ENCODE measurements at places on chromosomes 1 and 21.

DNA sequence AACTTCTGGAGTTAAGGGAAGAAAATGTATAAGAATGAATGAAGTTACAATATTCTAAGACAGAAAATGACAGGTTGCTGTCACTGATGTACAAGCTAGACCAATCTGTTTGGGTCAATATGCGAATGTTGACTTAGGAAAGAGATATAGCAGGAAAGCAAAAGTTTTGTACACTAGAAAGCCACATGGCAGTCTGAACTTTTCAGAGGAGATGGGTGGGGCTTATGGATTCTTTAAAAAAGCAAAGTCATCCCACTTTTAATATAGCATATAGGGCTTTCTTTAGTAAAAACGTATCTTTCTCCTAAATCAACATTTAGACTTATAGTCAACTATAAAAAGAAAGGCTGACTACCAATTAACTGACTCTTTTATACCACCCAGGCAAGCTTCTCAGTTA, 381.2 kb downstream of the PTPRC start:
- no peak for DNase-seq

- DNase-seq, result no peak
Measured at GRCh38 chr1:106194206-106194605, 862.3 kb upstream of the PRMT6 start.

DNA sequence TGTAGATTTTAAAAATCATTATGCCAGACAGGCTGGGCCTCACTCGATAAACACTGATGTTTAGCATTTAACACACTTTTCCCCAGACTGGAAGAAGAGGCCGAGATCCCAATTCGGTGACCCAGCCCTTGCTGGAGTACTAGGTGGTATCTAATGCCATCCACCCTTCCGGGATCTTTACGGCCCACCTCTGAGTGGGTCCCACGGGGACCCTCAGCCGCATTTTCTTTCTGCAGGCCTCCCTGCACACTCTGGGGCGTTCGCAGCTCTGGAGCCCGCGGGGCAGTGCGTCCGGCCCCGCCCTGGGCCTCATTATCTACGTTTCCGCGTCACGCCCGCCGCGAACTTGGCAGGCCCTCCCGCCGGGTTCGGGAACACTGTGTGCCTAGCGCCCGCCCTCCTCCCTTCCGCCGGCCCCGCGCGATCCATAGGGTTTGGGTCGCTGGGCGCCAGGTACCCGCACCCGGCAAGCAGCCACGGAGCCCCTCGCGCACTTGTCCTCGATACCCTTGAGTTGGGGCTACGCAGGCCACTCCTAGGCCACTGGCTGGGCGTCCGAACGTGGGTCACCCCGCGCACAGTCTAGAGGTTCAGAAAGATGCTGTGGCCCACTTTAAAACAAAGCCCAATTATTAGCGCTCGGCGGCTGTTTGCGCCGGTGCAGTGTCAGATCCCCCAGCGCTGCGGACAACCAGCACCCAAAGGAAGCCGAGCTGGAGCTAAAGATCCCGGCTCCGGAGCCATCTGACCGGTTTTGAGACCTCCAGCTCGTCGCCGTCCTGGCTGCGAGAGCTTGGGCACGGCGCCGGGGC, 950 bp upstream of the EVA1C start:
- DNase-seq, result no peak

DNA sequence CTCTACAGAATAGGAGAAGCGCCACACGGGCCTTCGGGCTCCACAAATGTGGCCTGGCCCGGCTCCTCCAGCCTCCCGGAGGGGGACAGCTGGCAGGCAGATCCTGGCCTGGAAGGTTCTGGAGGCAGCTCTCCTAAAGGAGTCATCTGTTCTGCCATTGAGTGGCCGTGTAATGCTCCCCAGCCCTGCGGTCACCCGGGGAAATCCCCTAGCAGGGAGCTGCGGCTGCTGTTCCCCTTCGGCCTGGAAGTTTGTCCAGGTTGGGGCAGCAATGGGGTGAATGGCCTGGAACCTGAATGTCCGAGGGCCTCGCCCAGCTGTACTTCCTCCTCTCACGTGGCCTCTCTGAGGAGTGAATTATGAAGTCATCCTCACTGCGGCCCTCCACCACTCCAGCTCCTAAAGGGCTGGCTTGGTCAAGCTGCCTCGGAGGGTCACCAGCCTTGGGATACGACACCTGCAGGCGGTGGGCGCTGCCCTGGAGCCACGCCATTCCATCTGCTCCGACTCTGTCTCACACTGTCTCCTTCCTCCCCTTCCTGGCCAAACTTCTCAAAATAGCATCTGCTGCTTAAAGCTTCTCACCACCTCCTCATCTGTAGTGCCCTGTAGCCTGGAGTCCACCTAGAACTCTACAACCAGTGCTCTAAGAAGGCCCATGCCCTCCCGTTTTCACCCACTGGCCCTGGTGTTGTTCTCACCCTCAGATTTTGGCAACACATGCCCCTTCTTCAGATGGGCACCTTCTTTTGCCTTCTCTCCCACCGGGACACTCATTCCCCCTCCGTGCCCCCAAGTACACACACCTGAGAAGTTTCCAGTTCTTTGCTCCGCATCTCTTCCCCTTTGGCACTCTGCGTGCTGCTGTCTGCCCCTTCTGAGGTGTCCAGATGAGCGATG, 54.4 kb upstream of the TMPRSS2 start:
- DNase-seq, result no peak

GRCh38 chr1:47593598-47594285, 155.9 kb downstream of the FOXD2 start:
- DNase-seq, result no peak

DNA sequence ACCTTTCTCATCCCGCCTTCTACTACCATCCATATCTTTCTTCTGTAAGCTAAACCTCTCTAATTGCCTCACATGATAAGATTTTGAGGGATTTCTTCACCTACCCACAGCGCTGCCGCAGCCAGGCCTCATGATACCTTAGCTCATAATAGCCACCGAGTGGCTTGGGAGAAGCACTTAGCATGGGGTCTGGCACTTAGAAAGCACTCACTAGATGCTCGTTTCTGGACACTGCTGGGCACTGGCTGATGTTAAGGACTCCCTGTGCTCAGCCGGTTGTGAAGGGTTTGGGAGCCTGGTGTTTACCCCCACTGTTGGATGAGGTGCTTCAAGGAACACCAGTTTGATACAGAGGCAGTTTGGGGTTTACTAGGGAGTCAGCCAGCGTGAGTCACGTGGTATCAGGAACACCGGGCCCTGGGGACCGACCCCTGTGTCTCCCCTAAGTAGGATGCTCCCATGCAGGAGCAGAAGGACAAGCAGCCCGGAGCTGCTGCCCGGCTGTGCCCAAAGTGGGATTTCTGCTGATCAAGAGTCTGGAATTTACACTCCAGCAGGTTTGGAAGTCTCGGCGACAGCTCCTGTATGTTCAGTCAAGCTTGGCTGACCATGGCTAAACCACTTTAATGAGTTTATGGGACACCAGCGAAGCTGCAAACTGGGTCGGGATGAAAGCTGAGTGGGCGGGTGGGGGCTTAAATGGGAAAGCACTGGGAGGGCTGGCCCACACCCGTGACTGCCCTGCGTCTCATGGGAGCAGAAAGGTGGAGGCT, 63.3 kb downstream of the GALNT2 start:
- no peak for DNase-seq

DNA sequence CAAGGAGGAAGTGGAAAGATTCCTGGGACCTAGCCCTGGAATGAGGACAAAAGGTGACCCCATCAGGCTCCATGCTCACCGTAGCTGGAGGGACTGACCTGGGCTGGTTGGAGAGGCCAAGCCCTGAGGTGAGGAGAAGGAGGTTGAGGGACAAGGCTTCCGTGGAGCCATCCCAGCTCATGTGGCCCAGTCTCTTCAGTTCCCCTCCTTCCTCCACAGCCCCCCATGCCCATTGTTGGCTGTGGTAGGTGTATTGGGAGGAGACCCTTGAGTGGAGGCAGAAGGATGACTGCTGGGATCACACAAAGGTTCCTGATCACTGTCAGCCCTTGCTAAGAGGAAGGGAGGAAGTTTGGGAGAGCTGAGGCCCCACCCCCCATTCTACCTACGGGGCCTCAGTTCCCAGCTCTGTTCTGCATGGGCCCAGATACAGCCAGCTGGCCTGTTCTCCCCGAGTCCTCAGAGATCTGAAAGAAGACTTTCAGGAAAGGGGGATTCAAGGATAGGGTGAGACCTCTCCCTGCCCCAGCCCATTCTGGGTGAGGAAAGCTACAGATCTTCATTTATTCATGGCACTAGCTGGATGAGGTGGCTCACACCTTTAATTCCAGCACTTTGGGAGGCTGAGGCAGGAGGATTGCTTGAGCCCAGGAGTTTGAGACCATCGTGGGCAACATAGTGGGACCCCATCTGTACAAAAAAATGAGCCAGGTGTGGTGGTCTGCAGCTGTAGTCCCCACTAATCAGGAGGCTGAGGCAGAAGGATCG, 17.3 kb downstream of the RHBG start:
- DNase-seq, result no peak

- no peak for DNase-seq
Measured at GRCh38 chr1:29043274-29043965, 80.3 kb downstream of the TMEM200B start.

- DNase-seq, result no peak
Measured at GRCh38 chr1:247409869-247410544, 6.0 kb upstream of the NLRP3 start.

DNA sequence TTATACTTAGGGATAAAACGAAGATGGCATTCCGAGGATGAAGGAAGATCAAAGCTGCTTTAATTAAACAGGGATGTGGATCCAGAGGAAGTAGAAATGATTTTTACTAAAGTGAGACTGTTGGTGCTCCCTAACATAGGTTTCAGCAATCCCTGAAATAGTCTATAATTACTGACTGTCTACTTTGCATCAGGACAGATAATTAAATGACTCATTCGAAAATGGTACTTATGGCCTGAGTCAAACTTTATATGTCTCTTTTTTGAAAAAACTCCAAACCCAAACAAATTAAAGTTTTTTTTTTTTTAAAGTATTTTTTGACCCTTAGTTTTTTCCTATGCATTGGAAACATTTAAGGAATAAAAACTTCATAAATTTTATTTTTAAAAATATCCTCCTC, 90.3 kb downstream of the LYST start:
- no peak for DNase-seq

DNA sequence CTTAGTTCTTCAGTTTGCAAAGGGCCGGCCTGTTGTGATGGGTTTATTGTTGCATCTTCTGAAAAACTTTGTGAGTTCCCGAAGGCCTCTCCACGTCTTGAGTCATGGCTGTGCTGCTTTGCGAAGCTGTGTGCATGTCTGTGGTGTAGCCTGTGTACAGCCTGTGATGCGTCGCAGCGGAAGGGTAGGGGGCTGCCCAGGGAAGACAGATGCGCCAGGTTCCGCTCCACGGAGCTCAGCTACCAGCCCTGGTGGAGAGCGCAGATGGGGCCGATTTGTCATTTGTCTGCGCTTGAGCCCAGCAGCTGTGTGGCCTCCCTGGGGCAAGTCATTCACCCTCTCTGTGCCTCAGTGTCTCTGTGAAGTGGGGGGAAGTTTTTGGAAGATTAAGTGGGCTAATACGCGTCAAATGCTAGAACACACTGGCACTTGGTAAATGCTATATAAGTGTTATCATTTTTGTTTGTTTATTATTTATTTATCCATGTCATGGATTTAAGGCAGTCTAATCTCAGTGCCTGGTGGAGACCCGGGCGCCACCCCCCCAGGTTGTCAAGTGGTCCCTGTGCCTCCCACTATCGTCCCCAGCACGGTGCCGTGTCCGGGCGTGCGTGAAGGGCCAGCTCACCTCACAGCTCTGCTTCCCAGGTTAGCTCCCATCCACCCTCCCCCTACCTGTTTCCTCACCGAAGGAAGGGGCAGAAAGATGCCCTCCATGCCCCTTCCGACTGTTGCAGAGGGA, 8.4 kb downstream of the PDE9A start:
- DNase-seq, result no peak

DNA sequence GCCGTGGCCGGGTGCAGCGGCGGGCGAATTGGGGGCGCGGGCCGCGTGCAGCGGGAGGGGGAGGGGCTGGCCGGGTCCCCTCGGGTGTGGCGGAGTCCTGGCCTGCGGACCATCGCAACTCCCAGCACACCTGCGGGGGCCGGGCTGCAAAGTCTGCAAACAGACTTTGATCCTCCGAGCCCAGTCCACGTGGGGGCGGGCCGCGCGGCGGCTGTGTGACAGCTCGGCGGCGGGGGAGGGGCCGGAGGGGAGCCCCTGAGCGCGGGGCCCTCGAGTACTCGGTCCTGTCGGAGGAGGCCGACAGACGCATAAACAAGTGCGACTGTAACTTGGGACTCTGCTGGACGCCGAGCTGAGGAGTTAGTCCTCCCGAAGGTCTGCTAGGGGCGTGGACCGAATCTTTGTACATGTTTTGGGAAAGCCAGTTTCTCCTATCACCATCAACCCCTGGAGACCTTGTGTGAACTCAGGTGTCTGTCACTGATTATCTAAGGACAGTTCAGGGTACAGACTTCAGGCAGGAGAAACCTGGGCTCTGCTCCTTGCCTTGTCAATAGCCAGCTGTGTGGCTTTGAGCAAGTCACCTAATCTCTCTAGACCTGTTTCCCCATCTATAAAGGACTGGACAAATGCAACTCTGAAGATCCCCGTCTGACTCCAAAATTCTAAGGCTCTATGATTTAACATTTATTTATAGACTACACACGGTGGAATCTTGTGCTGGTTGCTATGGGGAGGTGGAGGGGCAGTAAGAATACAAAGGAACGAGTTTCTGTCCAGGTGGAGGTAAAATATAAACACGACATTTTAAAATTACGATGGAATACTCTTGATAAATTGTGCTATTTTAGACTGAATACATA, 710 bp upstream of the SLC30A1 start:
- DNase-seq, result no peak

DNA sequence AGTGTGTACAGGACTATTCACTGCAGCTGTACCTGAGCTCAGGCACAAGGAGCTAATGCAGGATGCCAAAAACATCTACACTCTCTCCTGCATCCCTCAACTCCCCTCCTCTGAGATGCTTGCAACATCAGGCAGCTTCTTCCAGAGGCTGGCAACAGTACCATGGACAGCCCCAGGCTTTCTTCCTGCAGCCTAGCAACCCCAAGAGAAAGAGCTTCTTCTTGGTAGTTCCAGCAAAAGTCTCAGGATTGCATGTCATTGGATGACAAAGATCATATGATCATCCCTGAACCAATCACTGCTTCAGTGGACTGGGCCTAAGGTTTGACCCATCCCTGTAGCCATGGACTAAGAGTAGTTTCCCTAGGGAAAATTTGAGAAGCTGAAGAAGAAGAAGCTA, 46.7 kb downstream of the CAMK2N1 start:
- no peak for DNase-seq

GRCh38 chr1:80542231-80542630, 1258.5 kb upstream of the ADGRL2 start:
- DNase-seq, result no peak

GRCh38 chr1:97366984-97367383, 553.9 kb downstream of the DPYD start:
- DNase-seq, result no peak

DNA sequence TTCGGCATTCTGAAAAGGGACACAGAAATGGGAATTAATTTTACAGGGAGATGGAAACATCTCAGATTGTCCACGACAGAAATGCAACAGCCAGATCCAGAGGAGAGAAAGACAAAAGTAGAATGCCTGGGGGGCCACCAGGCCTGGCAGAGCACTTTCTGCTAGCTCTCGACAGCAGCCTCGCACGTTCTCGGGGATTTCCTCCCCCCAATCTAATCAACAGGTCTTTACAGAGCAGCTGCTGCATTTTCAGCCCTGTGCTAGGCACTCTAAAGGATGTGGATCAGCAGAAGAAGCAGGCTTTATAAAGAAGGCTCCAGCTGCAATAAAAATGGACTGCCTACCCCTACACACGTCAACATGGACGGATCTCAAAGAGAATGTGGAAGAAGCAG, 10.6 kb downstream of the CSRP1 start:
- DNase-seq, result no peak

- DNase-seq, result no peak
Measured at GRCh38 chr1:70714149-70714548, 303.1 kb downstream of the CTH start.

- DNase-seq, result no peak
Measured at GRCh38 chr1:201826830-201827229, 2.1 kb upstream of the IPO9 start.
